ENCODE measurements at places on chromosomes 1 and 21. TPM values are rescaled to one million over a fixed set of nuclear protein-coding genes. Genes with fewer than 3 reads are reported as not detected.

Gene ILDR2
- 6.8 TPM for polyA plus RNA-seq

Gene KCNQ4
- polyA plus RNA-seq = 0.86 TPM

Gene CHRNB2
- polyA plus RNA-seq = 15.5 TPM

Gene ASCL5
- polyA plus RNA-seq = not detected

Gene S100A7A
- polyA plus RNA-seq = 0.24 TPM

Gene KRTAP7-1
- not detected for polyA plus RNA-seq

Measured in neural cell (in vitro differentiated cells).